ENCODE measurements at places on chromosomes 11 and 22.

- no peak for DNase-seq
Observed at GRCh38 chr11:61880454-61880853, 10.9 kb downstream of the FADS3 start.

DNA sequence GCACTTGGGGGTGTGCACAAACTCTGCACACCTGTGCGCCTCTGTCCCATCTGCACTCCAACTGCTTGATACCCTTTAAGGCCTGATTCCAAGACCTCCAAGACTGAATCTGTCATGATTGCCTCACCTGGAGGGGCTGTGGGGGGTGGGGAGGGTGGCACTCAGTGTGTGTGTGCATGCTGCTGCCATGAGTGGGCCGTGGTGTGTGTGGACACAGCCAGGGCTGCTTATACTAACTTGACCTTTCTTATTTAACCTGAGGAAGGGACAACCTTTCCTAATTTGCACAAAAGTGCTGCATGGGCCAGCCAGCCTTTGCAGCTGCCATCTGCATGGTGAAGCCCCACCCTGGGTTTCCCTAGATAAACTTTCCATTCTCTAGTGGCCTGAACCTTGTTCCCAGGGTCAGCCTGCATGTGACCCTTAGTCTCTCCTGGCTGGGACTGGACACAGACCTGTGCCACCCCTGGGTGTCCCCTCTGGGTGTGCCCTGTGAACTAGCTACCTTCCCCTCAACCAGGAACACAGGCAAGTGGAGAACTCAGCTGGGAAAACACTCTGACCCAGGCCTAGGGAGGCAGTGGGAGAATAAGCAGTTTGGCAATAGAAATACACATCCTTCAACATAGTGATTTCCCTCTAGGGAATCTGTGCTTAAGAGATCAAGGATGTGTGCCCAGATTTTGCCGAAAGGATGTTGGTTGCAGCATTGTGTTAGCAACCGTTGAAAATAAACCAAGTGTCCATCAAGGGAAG, 45.4 kb upstream of the DKK3 start:
- no peak for DNase-seq

DNA sequence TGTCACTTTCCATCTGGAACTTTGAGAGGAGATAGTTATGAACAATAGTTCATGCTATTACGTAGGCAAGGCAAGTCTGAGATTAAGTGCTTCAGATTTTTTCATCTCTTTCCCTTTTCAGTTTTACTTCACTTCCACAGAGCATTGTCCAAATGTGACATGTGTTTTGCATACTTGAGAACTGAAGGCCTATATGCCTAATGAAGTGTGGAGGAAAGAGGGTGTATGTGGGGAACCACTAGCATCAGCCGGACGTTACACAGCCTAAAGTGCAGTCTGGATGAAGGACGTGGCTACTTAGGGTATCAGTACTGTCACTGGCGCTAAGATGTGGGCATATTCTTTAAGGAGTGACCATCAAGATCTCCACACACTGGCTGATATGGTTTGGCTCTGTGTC, 26.2 kb downstream of the FANCF start:
- DNase-seq, result no peak

DNA sequence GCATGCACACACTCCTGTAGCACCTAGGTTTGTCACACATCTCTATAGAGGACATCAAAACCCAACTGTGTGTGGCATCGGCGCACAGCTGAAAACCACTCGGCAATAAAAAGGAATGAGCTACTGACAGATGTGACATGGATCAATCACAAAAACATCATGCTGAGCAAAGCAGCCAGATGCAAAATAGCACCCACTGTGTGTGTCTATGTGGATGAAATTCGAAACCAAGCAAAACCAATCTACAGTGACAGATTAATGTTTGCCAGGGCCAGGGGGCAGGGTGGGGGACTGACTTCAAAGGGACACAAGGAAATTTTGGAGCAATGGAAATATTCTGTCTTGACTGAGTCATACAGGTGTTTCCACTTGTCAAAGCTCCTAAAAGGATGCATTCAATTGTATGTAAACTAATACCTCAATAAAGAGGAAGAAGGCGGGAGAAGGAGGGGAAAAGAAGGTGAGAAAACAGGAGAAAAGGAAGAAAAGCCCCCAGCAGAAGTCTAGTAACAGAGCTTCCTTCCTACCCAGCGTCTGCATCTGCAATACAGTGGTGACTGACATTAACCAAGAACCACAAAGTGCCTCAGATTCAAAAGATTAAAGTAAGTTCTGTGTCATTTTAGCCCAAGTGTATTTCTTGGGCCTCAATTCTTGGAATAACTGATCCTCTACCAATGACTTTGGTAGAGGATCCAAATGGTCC, 49.8 kb downstream of the PACSIN2 start:
- DNase-seq, result peak; percentile 10

GRCh38 chr11:85094795-85095194, 532.3 kb downstream of the DLG2 start:
- DNase-seq, result no peak

GRCh38 chr11:111019451-111019850, 226.1 kb upstream of the POU2AF2 start:
- DNase-seq, result no peak

GRCh38 chr11:120660024-120660565, 148.5 kb downstream of the GRIK4 start:
- peak; percentile 12 for DNase-seq

DNA sequence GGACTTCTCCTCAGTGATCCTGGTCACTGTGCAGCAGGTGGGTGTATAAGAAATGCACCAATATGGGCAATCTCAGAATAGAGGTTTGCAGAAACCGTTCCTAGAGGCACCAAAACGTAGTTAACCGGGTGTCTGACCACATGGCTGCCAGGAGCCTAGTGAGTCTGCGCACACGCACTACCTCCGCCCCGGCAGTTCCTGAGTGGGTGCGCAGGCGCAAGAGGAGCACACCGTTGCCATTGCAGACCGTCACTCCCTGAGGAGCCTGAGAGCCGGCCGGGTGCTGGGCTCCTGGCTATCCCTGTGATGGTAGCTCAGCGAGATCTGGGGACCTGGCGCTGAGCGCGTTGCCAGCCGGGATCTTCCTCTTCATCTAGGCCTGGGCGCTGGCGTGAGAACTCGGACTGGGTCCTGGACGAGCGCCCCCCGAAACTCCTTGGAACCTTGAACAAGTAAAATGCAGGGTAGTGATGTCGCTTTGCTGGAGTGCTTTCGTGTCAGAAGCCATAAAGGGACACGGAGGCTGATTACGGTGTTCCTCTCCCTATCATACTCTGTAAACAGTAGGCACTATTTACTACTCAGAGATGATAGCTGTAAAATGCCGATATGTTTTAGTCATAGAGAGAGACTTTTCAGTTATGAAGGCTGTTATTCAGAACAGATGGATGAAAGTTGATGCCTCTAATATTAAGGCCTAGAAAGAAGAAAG, at the start of gene MS4A13:
Gene MS4A13, plus strand, starts transcription at position 249 of the 712 bp plus-strand sequence. CDS start 2,692 bp downstream, outside the sequence.
- no peak for DNase-seq

GRCh38 chr11:1920909-1921573, 1.5 kb downstream of the TNNT3 start:
- DNase-seq, result no peak

GRCh38 chr11:101446726-101447125, 137.1 kb downstream of the TRPC6 start:
- DNase-seq, result no peak

GRCh38 chr11:64862987-64863390, 15.4 kb downstream of the EHD1 start:
- DNase-seq, result no peak

GRCh38 chr11:105774899-105775298, 165.0 kb downstream of the GRIA4 start:
- DNase-seq, result no peak

GRCh38 chr11:111604392-111605009, 2.3 kb downstream of the SIK2 start:
- DNase-seq, result no peak

- no peak for DNase-seq
Observed at GRCh38 chr11:69005183-69005630, 7.8 kb downstream of the MRGPRF start.

- no peak for DNase-seq
Observed at GRCh38 chr11:112516261-112516660, 255.6 kb upstream of the PLET1 start.

DNA sequence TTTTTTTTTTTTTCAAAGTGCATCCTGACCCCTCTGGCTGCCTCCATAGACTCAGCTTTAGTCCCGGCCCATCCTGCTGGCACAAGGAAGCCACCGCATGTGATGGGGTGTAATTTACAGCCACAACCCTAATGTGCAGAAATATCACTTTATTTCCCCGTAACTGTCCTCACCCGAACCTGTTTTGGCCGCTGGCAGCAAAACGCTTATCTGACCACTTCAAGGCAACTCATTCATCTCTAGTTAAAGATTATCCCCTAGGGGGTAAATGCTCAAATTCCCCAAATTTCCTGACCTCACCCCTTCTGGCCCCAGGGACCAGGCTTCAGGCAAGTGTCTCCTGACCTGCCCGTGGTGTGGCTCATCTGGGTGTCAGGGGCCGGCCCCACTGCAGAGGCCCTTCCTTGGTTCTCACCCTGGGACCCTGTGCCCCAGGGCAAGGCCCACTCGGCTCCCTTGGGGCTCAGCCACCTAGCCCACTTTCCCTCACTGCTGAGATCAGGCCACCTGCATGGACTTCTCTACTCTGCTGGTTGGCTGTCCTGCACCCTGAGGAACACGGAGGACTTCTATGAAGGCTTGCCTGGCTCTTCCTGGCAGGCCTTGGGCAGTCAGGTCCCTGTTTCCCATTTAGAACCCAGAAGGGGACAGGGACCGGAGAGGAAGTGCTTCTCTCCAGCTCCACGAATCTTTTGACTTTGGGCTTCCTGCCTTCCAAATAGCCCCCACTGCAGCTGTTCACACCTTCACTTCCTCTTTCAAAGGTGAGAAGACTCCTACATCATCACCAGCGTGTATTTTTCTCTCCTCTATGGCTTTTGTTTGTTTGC, 53.3 kb downstream of the WNT11 start:
- DNase-seq, result no peak

DNA sequence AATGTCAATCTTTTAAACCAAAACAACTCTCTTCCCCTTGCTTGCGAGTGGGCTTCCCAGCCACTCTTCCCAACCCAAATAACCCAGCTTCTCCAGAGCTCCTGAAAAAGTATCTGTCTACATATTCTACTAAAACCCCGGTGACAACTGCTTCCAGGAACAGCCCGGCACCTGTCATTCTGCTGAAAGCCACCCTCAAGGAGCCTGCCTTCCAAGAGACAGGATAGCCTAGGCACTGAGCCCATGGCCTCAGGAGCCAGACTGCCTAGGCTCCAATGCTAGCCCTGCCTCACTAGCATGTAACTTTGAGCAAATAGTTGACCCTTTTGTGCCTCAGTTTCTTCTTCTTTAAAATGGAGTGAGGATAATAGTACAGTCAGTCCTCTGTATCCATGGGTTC, 459.8 kb downstream of the SOX6 start:
- no peak for DNase-seq

DNA sequence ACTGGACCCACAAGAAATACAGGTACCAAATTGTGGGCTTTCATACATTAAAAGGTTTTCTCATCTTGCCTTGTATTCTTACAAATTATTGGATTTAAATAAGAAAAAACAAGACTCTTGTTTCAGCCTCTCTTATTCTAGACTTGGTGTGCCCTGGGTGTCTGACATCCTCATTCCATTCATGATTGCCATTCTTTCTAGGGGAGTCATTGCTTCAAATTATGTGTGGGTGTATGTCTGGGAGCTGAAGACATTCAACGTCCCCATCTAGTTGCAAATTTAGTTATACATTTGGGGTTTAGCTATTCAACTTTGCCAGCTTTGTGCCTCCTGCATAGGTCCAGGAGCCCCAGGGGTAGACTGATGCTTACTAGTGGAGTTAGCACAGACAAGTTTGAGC, 18.1 kb downstream of the MAML2 start:
- no peak for DNase-seq

GRCh38 chr11:25860677-25861450, 471.1 kb upstream of the ANO3 start:
- DNase-seq, result no peak

GRCh38 chr11:120137611-120138521, at the start of gene TRIM29:
TRIM29 (minus strand) TSS chr11:120138113; CDS start chr11:120138031, 82 bp downstream.
- DNase-seq, result no peak

DNA sequence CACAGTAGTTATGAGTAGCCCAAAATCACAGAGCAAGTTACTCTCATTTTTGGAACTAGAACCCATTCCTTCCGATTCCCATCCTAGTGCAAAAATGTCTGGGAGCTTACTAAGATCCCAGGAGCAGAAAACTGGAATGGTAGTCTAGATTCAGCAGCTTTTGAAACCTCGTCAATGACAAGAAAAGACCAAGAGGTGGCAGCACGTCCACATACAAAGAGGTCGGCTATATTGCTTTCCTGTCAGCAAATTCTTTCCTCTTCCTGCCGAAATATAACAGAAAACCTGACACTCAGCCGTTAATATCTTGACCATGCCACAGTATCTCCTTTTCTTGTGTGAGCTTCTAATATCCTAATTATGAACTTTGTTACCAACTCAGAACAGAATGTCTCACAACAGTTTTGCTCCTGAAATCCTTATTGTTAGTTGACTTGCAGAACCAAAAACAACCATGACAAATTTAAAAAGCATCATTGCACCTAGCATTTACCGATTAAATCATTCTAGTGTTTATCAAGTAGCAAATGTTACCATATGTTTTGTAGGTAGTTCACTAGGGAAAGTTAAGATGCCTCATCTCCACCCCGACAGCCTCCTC, 92.8 kb upstream of the OR9G4 start:
- DNase-seq, result peak; percentile 5

- DNase-seq, result no peak
Observed at GRCh38 chr22:11605468-11605981, 3922.5 kb upstream of the OR11H1 start.
